Omental fat pad (tissue), 4 donors: ENCODE measurements at places on chromosomes 1 and 21.

- DNase-seq: no peak
Observed at GRCh38 chr1:15952317-15953258, 23.3 kb downstream of the ZBTB17 start.

GRCh38 chr1:38628241-38628640 is 231.3 kb downstream of the RRAGC start:
- DNase-seq: no peak

DNA sequence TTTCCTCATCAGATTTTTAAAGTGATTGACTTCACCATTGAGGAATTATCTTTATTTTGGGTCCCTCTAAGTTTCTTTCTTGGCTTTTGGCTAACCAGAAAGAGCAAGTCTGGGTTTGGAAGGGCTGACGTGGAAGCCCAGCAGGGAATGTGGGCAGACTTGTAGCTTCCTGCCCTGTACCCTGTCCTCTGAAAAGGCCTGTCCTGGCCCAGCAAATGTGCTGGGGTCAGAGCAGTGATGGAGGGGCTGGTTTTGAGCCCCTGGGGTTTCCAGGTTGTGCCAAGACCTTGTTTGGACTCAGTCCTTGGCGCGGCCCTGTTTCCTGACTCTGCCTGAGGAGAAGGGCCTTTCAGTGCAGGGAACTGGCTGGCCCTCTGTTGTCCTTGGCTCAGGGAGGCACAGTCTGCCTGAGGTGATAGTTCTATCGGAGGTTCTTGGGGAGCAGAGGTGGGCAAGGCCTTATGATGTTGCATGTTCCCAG is 72.1 kb downstream of the UCK2 start:
- no peak for DNase-seq

GRCh38 chr1:76068953-76069561 is 5.5 kb upstream of the ST6GALNAC3 start:
- no peak for DNase-seq

GRCh38 chr1:207218512-207219362 is 102.7 kb upstream of the CD55 start:
- DNase-seq: no peak
